ENCODE measurements at places on chromosomes 13 and 19. TPM values are rescaled to one million over a fixed set of nuclear protein-coding genes. Genes with fewer than 3 reads are reported as not detected.
A peak's percentile ranks its signal among the peaks of the same experiment; 100 is the strongest.

Gene PCDH20
- total RNA-seq: not detected

Gene KIR2DL3
- total RNA-seq: not detected

Gene ZNF837
- 3.4 TPM for total RNA-seq

Gene GARIN5A
- not detected for total RNA-seq

Gene SIGLEC12
- not detected for total RNA-seq

Gene GSX1
- total RNA-seq: not detected

Gene LRRC63
- 0.41 TPM for total RNA-seq

Gene REEP6
- total RNA-seq: 2.8 TPM

Gene KLK14
- total RNA-seq: not detected

Gene SIGLEC7
- 0.41 TPM for total RNA-seq

Gene MAST1
- under 0.01 TPM for total RNA-seq

Gene ENOX1
- total RNA-seq: 16.4 TPM

Gene HS6ST3
- 0.36 TPM for total RNA-seq

Gene LGALS14
- total RNA-seq: not detected

Gene ATP4A
- total RNA-seq: not detected

Gene KIR2DL1
- total RNA-seq: not detected

Gene C19orf38
- total RNA-seq: 0.81 TPM

Gene SIAH3
- not detected for total RNA-seq

DNA sequence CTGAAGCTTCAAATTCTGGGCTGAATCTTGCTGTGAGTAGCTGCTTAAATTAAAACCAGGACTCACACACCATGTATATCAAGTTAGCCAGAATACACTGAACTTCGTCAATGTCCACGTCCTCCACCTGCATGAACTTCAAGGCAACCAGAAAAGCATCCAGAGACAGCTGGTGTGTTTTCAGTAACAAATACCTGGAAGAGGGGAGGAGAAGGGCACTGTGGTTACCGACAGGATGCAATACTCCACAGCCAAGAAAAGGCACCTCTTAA, 20.4 kb downstream of the PROZ start:
- DNase-seq: no peak

DNA sequence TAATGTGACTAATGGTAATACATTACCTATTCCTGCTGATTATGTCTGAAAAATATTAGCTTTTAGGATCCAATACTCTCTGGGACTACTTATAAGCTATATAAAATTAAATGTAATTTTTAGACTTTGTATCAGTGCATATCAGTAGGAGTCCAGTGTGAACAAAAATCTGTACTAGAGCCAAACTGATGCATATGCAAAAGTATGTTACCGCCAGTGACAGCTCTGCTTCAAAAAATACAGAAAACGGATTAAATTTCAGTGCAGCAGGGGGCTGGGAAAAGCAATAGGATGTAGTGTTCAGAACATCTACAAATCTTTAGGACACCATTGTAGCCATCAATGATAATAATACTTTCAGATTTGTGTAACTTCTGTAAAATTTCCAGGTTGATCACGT, 385.5 kb downstream of the DACH1 start:
- DNase-seq: no peak

GRCh38 chr13:68173111-68173510, 943.0 kb upstream of the PCDH9 start:
- no peak for DNase-seq

GRCh38 chr19:30060531-30061222, 118.6 kb downstream of the URI1 start:
- no peak for DNase-seq

DNA sequence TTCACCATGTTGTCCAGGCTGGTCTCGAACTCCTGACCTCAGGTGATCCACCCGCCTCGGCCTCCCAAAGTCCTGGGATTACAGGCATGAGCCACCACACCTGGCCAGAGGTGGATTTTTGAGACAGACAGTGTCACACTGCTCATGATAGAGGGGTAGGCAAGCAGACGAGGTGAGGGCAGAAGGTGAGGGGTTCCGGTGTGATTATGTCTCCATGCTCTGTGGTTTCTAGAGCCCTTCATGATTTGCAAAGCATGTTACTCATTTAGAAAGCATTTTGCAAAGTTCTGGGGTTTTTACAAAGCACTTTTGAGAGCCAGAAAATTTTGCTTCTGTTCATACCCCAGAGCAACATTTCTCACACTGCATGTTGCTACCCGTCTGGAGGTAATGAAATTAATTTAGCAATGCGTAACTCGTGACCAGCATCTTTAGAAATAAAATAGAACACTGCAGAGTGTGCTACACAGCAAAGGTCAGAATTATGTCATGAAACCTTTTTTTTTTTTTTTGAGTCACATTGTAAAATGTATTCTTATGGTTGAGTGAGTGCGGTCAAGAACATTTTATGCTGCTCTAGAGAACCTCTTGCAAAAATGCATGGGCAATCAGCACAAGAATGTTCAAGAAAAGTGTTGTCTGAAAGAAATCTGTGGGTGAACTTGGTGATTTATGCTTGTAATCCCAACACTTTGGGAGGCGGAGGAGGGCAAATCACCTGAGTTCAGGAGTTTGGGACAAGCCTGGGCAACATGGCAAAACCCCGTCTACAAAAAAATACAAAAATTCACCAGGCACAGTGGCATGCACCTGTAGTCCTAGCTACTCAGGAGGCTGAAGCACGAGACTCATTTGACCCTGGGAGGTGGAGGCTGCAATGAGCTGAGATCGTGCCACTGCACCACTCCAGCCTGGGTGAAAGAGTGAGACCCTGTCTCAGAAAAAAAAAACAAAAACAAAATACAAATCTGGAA, 58.0 kb downstream of the MAP4K1 start:
- DNase-seq: no peak

GRCh38 chr19:29753190-29753933, 38.3 kb upstream of the C19orf12 start:
- no peak for DNase-seq

DNA sequence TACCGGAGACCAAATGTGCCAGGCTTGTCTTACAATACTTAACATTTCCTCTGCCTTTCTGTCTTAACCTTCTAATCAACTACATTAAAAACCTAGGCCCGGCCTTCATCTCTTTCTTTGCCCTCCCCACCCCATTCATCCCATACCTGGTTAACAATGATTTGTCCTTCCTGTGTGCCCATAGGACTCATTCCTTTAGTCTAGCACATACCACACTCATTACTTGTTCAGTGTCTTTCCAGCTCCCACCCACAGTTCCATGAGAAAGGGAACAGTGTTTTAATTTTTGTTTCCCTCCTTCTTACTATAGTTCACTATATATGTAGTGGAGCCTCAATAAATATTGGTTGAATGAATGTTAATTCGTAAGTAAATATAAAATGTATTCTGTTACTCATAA, 2.4 kb downstream of the CLN5 start:
- no peak for DNase-seq

DNA sequence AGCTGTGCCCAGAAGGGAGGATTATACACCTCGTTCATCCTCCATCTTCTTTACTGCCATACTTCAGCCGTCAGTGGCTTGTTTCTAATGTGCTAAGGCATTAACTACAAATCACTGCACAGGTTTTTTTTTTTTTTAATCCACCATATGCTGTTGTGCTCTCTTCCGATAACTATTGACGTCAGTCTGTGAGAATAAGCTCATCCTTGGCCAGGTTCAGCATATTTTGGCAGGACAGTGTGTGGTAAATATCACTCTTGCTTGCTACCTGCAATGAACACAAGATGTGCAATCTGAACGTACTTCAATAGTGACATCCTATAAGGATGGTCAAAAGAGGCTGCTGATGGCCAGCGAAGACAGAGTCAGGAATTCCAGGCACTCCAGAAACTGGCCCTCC, 2030.7 kb upstream of the PCDH20 start:
- DNase-seq: no peak

- DNase-seq: no peak
Measured at GRCh38 chr19:10217085-10217484, 14.0 kb downstream of the S1PR2 start.

- no peak for DNase-seq
Measured at GRCh38 chr13:32746474-32746873, 160.2 kb downstream of the PDS5B start.

- DNase-seq: no peak
Measured at GRCh38 chr19:32176591-32176990, 168.8 kb upstream of the ZNF507 start.

- DNase-seq: peak; percentile 1
Measured at GRCh38 chr13:72437458-72437857, 290.0 kb downstream of the MZT1 start.

DNA sequence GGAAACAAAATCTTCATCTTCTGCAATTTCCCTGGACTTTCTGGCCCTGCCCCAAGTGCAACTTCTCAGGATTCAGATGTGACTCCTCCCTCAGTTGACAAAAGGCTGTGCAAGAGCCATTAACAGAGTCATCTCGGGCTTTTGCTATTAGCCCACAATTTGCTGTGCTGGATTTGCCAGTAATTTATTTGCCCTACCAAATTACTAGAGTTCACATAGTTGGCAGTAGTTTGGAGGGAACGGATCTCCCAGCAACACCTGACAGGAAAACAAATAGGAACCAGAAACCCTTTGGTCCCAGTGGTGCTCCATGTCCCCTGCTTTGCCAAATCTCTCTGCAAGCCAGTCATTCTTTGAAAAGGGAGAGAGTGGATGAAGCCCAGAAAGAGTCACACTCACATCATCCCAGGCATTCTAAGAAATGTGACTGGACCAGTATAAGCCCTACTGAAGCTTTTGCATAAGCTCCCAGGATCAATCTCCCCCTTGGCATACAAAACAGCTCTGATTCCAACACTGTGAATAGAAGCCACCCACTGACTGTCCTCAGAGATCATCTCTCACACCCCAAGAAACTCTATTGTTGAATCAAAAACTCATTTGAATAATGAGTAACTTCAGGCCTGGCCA, 350.1 kb upstream of the NBEA start:
- DNase-seq: no peak

DNA sequence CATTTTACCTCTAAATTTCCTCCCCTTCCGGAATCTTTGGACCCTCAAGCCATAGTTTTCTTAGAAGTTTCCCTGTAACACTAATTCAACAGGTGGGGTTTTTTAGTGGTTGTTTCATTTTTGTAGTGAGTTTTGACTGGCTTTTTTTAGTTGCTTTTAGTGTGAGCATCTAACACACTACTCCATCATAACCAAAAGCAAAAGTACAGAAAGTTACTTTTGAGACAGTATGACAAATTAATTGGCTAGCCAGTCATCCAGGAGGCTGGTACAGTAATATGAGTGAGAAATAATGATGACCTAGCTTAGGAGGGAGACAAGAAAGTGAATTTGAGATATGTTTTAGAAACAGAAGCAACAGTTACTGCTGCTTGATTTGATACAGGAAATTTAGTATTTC, 71.5 kb downstream of the DNAJC15 start:
- no peak for DNase-seq

All from fibroblast of the aortic adventitia (primary cell).